ENCODE measurements at places on chromosomes 13 and 19.

- DNase-seq = no peak
Observed at GRCh38 chr13:96898646-96899254, 95.5 kb downstream of the OXGR1 start.

DNA sequence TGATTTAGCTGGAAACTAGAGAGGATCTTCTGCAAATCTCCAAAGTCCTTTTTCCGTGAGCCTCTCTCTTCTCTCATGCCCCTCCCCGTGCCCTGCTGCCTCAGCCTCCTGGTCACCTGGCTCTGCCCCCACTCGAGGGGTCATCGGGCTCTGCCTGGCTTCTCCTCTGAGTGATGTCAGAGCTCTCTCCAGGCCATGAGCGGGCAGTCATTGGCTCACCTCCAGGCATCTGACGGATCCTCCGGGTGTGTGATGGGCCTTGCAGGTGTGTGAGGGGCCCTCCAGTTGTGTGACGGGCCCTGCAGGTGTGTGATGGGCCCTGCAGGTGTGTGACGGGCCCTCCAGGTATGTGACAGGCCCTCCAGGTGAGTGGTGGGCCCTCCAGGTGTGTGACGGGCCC, 10.3 kb upstream of the GAS6 start:
- DNase-seq = no peak

GRCh38 chr19:38389101-38389925, 816 bp downstream of the SPRED3 start:
- DNase-seq = no peak

GRCh38 chr19:16018106-16018755, 58.1 kb upstream of the TPM4 start:
- no peak for DNase-seq

- peak; percentile 85 for DNase-seq
Observed at GRCh38 chr13:110509971-110510786, 51.3 kb downstream of the RAB20 start.

- DNase-seq = no peak
Observed at GRCh38 chr19:14561249-14561648, 10.6 kb downstream of the NDUFB7 start.

Data from hematopoietic multipotent progenitor cell treated with erythropoietin and hydrocortisone succinate and interleukin-3 and kit ligand, for 6 days (in vitro differentiated cells).